ENCODE measurements at places on chromosomes 2 and 18. TPM values are rescaled to one million over a fixed set of nuclear protein-coding genes. Genes with fewer than 3 reads are reported as not detected.

Gene NAGK
- 41.3 TPM for total RNA-seq

Gene SLC11A1
- 6.3 TPM for total RNA-seq

Gene SPP2
- total RNA-seq = not detected

Gene FKBP1B
- total RNA-seq = 0.91 TPM

Gene GATA6
- total RNA-seq = 0.91 TPM

Data from gastrocnemius medialis (tissue), 4 donors.